ENCODE measurements at places on chromosomes 6 and 20.

DNA sequence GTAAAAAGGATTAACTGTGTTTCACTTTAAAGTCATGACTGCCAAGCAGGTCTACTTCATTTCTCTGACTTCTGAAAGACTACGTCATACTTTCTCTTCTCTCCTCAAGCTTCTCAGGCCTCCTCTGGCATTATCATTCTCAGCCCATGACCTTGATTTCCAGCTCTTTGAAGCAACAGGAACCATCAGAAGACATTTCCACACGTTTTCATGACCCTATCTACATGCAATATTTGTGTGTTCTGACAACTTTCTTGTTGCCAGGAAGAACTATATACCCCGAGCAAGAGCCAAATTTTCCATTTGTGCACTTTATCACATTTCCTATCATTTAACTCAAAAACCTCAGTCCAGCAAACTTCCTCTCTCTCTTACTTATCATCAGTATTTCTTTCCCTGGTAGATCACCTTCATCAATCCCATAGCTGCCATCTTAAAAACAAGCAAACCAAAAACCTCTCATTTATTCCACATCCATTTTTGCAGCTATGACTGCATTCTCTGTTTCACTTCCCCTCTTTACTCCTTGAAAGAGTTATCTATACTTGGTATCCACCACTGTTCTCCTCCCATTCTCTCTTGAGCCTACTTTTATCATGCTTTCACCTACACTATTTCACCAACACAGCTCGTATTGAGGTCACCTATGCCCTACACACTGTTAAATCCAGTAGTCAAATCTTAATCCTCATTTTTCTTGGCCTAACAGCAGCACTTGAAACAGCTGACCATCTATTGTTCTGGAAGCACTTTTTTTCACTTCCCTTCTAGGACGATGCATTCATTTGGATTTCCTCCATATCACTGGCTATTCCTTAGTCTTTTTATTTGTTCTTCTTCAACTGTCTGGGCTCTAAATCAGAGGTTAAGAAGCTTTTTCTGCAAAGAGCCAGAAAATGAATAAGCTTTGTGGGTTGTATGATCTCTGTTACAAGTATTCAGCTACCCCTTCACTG lies 47.1 kb downstream of the STX7 start:
- DNase-seq = no peak

- DNase-seq = no peak
These were observed 234.9 kb downstream of the BCKDHB start for GRCh38 chr6:80341330-80341729.

- DNase-seq = no peak
These were observed 45.5 kb downstream of the HMGN3 start for GRCh38 chr6:79188885-79189480.

DNA sequence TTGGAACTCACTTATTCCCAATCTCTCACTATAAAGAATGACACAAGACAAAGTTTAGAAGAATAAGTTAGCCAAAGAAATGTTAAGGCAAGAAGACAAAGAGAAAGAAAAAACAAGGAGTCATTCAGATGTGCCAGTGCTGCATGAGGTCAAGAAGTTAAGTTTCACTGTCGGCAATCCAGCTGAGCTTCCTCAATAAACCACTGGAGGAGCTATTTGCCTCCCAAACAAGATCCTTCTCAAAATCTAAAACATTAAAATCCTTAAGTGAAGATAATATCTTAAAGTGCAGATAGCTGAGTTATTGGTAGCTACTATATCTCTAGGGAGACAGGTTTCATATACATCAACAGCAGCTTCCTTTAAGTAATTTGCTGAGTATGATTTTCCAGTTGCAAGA lies 512.3 kb downstream of the HDGFL1 start:
- DNase-seq = no peak
